ENCODE measurements at places on chromosomes 12 and 14. TPM values are rescaled to one million over a fixed set of nuclear protein-coding genes. Genes with fewer than 3 reads are reported as not detected.

The CAMKK2 gene
- 32.0 TPM for total RNA-seq

The TBX5 gene
- total RNA-seq = 2.2 TPM

GRCh38 chr14:69635981-69636639 lies 24.7 kb downstream of the SUSD6 start:
- no peak for DNase-seq

DNA sequence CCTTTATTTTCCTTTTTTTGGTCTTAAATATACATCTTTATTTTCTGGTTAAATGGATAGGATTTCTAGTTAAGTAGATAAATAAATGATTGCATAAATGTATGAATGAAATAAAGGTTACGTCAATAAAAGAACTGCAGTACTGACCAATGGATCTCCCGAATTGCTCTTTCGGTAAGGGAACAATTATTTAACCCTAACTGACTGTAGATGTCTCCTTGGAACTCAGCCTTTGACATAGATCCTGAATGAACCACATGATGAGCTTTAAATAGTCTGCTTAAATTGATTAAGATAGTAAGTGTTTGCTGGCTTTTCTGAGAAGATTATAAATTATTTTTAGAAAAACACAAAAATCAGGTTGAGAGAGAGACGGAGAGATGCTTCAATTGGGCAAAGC lies 391.0 kb upstream of the SYT1 start:
- DNase-seq = no peak

DNA sequence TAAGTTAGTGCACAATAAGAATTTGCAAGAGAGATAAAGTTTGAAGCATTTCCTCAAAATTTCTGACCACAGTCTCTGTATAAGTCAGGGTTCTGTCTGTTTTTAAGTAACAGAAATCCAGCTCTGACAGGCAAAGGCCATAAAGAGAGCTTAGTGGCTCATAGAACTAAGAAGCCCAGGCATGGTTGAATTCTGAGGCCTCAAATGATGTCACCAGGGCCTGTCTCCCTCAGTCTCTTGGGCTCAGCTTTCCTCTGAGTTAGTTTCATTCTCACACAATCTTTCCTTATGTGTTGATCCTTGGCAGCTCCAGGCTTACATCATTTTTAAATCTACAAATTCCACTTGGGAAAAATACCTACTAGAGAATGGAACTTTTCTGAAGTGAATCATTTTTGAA lies 173.4 kb upstream of the ATP2B1 start:
- no peak for DNase-seq

GRCh38 chr14:69913686-69914085 lies 34.5 kb downstream of the SMOC1 start:
- no peak for DNase-seq

DNA sequence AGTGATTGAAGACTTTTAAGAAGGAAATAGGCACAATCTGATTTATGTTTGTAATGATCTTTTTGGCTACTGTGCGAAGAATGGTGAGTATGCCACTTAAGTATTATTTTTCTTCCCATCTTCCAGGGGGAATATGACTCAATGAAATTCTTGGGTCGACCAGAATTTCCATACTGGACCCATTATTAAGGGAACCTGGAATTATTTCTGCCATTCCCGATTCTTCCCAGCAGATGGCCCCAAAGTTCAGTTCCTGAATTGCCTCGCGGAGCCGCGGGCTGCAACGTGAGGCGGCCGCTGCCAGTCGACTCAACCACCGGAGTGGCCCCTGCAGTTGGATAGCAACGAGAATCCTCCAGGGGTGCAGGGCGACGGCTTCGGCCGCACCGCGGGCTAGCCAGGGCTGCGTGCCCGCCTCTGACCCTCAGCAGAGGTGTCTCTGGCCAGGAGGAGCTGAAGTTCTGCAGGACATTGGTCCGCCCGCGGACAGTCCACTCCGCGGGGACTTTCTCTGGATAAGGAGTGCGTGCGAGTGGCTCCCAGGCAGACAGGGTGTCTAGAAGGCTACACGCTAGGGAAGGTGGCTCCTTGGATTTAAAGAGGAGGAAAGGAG lies 628 bp upstream of the TSHR start:
- peak; percentile 53 for DNase-seq

DNA sequence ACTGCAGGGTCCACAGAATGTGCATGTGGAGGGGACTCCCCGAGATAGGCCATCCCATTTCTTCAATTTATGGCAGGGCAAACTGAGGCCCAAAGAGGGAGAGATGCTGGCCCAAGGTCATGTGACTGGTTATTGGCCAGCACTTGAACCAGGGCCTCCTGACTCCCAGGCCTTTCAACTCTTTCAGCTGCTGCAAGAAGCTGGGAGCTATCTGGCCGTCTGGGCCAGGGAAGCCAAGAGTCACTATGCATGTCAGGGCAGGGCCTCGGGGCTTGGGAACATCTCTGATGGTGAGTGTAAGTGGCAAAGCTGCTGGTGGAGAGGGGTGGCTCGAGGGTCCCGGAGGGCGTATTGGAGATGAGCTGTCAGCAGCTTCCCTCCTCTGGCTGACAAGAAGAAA lies 9.5 kb upstream of the LTBP2 start:
- no peak for DNase-seq

- DNase-seq = no peak
Observed at GRCh38 chr12:27272373-27273028, 28.4 kb downstream of the STK38L start.
